ENCODE measurements at places on chromosomes 1 and 21.

GRCh38 chr1:182699393-182700350 is 15.3 kb upstream of the RGS8 start:
- no peak for DNase-seq

DNA sequence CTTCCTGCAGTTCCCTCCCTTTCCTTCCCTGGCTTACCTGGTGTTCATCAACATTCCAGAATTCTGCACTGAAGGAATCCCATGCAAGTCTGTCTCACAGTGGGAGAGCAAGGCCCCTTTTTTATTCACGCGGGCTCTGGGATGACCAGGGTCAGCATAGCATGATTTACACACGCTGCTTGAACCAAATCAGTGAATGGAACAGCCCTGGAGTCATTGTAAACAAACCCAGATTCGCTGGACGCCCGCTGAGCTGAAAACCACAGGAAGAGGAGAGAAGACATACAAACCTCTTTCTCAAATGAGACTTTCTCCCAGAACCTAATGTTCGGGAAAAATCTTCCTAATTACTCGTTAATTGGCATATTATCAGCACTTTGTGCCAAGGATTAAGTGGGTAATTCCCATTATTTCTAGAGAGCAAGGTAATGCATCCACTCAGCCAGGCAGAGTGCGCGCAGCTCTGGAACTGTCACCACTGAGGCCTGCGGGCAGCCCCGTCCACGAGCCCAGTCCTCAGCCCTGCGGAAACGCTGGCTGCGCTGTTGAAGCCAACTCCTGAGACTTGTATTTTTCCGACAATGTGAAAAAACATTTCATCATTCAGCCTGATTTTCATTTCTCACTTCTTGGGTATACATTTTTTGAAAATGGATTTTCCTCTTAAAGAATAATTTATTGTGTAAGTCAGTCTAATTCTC is 140.0 kb downstream of the ETS2 start:
- no peak for DNase-seq

GRCh38 chr1:193325042-193325441 is 138.6 kb upstream of the B3GALT2 start:
- no peak for DNase-seq

GRCh38 chr1:205991237-205991636 is 12.0 kb downstream of the RAB7B start:
- no peak for DNase-seq

GRCh38 chr1:20663969-20664715 is 3.0 kb upstream of the DDOST start:
- DNase-seq: no peak

- DNase-seq: no peak
Measured at GRCh38 chr1:42172381-42173133, 8.0 kb upstream of the GUCA2A start.

GRCh38 chr1:176785791-176786190 is 322.8 kb downstream of the PAPPA2 start:
- DNase-seq: no peak

- DNase-seq: no peak
Measured at GRCh38 chr1:42420121-42420520, 35.7 kb downstream of the ZMYND12 start.

- DNase-seq: no peak
Measured at GRCh38 chr1:175079338-175079737, 11.7 kb downstream of the TNN start.

- no peak for DNase-seq
Measured at GRCh38 chr1:53530550-53530949, 71.4 kb downstream of the DMRTB1 start.

- no peak for DNase-seq
Measured at GRCh38 chr1:243275316-243275715, 19.5 kb downstream of the SDCCAG8 start.
